HT-29 (cell line): ENCODE measurements at places on chromosomes 2 and 18. TPM values are rescaled to one million over a fixed set of nuclear protein-coding genes. Genes with fewer than 3 reads are reported as not detected.

- no peak for DNase-seq
Measured at GRCh38 chr2:23505984-23506380, 121.0 kb downstream of the KLHL29 start.

DNA sequence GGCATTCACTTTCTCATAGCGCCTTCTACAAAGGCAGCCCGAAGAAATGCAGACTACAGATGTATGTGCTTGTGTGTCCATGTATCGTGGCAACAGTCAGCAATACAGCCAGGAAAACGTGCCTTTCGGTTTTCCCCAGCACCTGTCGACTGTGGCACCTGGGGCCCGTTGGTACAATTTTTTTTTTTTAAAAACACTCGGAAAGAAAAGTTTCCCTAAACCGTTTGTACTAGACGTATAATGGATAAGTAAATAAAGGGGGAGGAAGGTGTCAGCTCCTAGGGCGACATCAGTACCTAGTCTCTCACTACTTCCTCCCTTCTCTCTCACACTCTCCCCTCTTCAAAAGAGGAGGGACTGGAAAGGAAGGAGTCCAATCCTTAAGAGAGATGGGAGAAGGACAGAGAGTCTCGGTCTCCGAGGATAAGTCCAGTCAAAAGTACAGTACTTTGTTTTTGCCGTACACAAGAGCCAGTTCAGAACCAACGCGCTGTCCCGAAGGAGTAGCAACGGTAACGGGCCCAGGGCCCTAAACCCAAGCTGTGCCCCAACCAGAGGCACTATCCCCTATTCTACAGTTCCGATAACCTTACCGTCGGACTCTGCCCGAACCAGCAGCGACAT lies 759 bp downstream of the PPP4R3B start:
- DNase-seq: peak; percentile 79

DNA sequence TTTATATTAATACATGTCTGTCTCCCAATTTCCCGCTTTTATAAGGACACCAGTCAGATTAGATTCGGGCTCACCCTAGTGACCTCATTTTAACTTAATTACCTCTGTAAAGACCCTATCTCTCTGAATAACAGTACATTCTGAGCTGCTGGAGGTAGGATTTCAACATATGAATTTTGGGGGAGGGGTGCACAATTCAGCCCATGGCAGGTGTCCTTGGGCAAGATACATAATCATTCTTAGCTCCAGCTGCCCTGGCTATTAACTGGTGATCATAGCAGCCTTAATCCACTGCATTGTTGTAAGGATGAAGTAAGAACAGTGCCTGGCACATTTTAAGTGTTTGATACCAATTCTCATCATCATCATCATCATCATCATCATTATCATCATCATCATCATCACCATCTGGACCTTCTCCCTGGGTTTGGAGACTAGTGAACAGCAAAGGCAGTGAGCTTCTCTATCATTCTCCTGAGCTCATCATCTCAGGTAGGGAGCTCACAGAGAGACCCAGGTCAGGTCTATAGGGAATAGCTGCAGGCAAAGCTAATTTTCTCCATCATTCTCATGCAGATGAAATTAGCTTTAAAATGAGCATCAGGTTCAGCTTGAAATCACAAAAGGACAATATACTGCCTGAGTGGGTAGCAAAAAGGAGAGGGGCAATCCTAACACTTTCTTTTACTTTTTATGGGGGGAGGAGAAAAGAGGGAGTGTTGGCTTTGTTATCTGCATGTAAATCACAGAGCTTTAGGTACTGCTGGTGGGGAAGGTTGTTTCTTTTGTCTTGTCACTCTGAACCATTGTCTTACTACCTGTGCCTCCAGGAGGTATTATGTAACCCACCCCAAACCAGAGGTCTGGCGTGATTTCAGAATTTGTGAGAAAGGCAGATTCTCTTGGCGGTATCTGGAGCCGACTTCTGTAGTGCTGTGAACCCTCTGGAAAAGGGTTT lies 125.5 kb upstream of the SPRED2 start:
- DNase-seq: no peak

- no peak for DNase-seq
Measured at GRCh38 chr2:241519669-241520068, 11.3 kb upstream of the STK25 start.

DNA sequence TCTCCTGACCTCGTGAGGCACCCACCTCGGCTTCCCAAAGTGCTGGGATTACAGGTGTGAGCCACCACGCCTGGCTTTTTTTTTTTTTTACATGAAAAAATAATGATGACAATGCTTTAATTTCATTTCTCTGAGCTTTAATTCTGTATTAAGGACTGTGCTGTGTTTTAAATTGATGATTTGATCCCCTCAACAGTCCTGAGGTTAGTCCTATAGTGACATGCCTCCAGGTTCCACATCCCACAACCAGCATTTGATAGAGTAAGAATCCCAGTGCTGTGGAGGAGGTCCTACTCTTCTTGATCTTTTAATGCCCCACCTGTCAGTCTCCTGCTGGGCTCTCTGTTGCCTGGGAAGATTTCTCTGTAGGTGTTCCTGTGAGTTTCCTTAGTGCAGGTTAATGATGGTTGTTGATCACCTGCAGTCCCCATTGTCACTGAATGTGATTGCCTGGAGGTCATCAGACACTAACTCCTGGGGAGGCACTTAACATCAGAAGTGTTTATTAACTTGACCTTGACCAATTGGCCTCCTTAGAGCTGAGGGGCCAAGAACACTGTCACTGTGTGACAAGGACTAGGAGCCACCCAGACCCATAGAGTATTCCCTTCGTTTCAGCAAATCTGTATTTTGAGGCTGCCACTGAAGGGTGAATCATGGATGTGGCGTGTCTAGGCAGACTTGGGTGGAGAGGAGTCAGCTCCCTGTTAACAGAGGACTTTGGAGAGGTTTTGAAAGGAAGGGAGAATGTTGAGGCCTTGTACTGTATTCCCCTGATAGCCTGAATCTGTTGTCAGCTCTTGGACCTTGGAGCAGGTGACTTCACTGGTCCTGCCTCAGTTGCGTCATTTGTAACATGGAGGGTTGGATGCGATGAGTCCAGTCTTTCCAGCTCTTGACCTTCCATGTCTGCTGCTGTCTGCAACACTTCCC lies 11.5 kb downstream of the ASAP2 start:
- no peak for DNase-seq

GRCh38 chr2:105496271-105496670 lies 97.4 kb upstream of the FHL2 start:
- DNase-seq: no peak

GRCh38 chr2:208000701-208001395 lies 24.5 kb downstream of the PLEKHM3 start:
- no peak for DNase-seq

DNA sequence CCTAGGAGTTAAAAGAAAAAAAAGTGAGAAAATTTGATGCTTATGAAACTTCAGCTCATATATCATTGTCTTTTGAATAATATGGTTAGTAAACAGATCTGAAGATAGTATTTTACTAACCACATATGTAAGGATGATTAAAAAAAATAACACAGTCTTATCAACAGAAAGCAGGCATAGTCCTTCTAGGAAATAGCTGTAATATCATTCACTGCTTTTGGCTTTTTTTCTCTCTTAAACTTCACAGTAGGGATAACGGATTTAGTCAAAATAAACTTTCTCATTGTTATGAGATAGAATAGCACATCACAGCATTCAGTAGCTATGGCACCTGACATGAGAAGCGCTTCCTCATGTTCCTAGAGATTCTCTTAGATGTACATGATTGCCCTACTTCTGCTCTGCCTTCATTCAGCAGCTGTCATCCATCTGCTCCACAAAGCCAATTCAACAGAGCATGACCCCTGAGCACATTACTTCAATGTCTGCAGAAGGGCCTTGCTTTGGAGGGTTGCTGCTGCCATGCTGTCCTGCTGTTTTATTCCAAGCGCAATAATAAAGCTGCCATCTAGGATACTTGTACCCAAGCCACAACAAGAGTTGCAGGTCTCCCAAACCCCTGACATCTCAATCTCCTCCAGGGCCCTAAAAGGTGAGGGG lies 67.0 kb downstream of the TTC21B start:
- no peak for DNase-seq

GRCh38 chr2:118929059-118929458 lies 12.9 kb upstream of the MARCO start:
- no peak for DNase-seq

- DNase-seq: no peak
Measured at GRCh38 chr2:162092008-162092390, 18.0 kb upstream of the DPP4 start.

- DNase-seq: peak; percentile 72
Measured at GRCh38 chr18:22378672-22379282, 38.9 kb downstream of the CTAGE1 start.

DNA sequence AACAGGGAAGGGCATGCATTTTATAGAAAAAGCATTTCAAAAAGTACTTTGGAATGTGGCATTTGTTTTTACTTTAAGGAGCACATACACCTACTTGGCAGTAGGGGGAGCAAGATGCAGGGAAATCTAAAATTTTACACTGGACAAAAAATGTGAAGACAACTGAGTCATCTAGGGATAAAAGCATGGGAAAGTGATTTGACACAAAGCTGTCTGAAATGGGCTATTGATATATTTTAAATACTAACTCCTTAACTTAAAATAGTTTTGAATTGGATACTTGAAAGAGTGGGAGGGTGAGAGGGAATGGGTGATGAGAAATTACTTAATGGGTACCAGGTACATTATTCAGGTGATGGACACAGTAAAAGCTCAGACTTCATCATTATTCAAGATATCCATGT lies 15.8 kb downstream of the TMEM200C start:
- DNase-seq: peak; percentile 20

GRCh38 chr2:128930101-128930500 lies 611.4 kb upstream of the HS6ST1 start:
- no peak for DNase-seq

- no peak for DNase-seq
Measured at GRCh38 chr2:221845021-221845365, 272.9 kb upstream of the EPHA4 start.

DNA sequence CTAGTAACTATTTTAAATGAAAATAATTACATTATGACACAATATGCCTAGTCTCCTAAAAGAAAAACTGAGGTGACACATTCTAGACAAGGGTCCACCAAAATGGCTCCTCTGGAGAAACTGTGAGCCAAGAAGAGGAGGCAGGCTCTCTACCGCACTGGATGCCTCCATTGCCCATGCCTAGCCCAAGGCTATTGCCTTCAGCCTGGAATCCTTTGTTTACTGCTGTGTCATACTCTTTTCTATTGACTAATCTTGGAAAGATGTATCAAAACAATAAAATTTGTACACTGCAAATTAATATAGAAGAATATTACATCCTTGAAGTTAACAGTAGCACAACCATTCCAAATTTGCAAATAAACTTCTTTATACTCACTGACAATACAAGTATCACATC lies 167.1 kb downstream of the RAB3GAP1 start:
- no peak for DNase-seq

DNA sequence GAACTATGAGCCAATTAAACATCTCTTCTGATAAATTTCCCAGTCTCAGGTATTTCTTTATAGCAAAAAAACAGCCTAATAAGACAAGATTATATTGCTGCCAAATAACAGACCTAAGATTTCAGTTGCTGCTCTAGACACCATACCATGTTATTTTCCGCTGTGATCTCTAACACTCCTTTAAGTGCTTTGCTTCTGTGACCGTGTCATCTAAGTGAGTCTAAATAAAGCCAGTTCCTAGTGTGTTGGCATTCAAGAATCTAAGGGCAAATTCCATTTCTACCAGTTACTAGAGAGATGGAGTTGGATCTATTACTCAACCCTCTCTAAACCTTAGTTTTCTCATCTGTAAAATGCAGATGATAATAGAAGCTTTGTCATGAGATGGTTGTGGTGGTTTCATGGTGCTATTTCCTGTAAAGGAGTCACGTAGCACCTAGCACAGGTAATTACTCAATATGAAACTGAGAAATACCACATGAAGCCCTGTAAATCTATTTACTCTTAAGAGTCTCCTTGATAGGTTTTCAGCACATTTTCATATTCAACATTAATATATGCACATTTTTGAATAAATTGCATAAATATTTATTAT lies 40.5 kb downstream of the SPHKAP start:
- no peak for DNase-seq

- no peak for DNase-seq
Measured at GRCh38 chr18:72336786-72337185, 207.4 kb downstream of the CBLN2 start.

- no peak for DNase-seq
Measured at GRCh38 chr2:62364791-62365528, 141.0 kb downstream of the TMEM17 start.

DNA sequence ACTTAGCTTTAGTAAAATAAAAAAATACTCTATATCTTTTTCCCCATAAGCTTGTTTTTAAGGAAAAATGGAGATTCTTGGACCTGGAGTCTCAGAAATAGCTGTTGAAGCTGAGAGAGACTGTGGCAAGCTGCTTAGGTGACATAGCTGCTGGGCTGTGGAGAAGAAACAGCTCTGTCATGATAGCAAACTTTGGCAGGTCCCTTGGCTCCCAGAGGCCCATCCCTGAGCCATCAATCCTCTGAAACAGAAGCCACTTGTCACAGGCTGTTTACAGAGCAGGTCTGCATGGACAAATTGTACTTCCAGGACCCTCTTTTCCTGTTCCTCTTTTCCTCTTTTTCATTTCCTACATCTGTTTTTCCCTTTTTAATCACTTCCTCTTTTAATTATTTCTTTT lies 1370.1 kb upstream of the CRIM1 start:
- no peak for DNase-seq

DNA sequence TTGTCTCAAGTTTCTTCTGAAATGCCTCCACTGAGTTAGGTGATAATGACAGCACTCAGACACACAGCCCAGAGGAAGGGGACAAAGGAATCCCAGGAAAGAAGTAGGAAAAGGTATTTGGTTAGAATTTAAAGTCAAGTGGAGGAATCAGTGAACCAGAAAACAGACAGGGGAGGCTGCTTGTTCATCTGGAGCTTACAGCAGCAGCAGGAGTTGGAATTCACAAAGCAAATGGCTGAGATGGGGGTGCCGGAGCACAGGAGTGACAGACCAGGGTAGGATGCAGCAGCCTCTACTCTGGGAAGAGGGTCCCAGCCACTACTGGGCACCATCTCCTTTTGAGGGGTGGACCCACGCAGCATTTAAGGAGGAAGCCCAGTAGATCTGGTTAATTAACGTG lies 104.8 kb downstream of the ST6GAL2 start:
- DNase-seq: no peak

GRCh38 chr2:211141646-211142045 lies 585.2 kb downstream of the CPS1 start:
- no peak for DNase-seq

GRCh38 chr2:142010477-142011270 lies 120.1 kb downstream of the LRP1B start:
- DNase-seq: no peak

FARSB gene
- 10.0 and 11.1 TPM in 2 replicates for total RNA-seq

NEU2 gene
- not detected in 2 replicates for total RNA-seq

STARD7 gene
- 133 and 166 TPM in 2 replicates for total RNA-seq

BMP10 gene
- total RNA-seq: not detected in 2 replicates

VWC2L gene
- total RNA-seq: not detected in 2 replicates

KLHL14 gene
- total RNA-seq: not detected in 2 replicates

PMS1 gene
- 6.9 and 10.4 TPM in 2 replicates for total RNA-seq

CEP76 gene
- total RNA-seq: 31.3 and 40.4 TPM in 2 replicates
